ENCODE measurements at places on chromosomes 4 and X.

- DNase-seq = no peak
Observed at GRCh38 chrX:133550665-133551485, 135.6 kb upstream of the GPC4 start.

- no peak for DNase-seq
Observed at GRCh38 chr4:139735381-139736273, 70.0 kb downstream of the MGST2 start.

GRCh38 chrX:23825675-23826074 lies 42.7 kb downstream of the SAT1 start:
- no peak for DNase-seq

DNA sequence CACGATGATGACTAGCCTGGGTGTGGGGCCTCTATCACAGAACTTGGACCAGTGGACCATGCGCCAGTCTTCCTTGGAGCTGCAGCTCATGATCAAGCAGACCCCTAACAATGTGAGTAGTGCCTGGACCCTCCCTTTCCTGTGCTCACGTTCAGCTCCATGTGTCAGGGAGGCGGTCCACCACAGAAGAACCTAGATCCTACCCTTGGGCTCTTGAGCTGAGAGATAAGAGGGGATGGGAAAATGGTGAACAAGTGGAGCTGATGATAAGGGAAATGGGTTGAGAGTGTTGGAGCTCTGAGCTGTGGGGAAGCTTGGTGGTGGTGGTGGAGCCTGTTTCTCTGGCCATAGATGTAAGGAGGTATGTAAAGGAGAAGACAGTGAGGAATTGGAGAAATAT lies 13.1 kb downstream of the MED12 start:
- no peak for DNase-seq

- DNase-seq = no peak
Observed at GRCh38 chrX:135170877-135171519, at the start of gene CT55. Gene CT55 (minus strand): TSS chrX:135171398. CDS start chrX:135171171, 227 bp downstream.

GRCh38 chr4:123891881-123892280 lies 495.3 kb downstream of the SPRY1 start:
- no peak for DNase-seq

DNA sequence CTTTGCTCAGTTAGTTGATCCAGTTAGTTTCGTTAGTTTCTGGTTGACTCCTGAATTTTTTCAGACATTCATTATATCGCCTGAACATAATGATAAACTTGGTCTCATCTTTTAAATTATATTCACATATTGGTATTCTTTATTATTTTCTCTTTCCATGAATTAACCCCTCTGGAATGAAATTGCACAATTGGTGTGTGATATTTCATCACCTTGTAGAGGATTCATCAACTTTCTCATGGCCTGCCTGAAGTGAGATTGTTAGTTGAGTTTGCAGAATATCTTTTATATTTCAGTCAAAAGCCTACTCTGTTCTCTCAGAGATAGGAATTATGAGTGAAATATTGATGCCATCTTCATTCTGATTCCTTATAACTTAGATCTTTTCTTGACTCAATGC lies 1160.6 kb upstream of the AGA start:
- DNase-seq = no peak

DNA sequence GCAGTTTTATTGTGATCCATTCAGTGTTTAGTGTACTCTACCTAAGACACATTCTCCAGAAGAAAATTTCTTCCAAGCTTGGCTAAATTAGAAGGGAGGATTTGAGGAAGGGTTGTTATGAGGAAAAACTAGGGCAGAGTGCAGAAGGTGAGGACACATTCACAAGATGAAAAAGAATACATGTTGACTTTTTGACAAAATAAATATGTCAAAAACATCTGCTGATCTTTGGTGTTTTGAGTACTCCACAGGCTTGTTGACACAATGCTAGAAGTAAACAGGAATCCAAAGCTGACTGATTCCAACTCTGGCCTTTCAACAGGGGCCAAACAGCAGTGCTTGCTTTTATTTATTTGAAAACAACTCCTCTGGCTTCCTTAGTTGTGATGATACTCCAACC lies 125.8 kb upstream of the SLC7A11 start:
- no peak for DNase-seq

- DNase-seq = no peak
Observed at GRCh38 chr4:146640021-146640464, 1.4 kb downstream of the POU4F2 start.

GRCh38 chr4:120865985-120866384 lies 56.5 kb downstream of the PRDM5 start:
- no peak for DNase-seq

DNA sequence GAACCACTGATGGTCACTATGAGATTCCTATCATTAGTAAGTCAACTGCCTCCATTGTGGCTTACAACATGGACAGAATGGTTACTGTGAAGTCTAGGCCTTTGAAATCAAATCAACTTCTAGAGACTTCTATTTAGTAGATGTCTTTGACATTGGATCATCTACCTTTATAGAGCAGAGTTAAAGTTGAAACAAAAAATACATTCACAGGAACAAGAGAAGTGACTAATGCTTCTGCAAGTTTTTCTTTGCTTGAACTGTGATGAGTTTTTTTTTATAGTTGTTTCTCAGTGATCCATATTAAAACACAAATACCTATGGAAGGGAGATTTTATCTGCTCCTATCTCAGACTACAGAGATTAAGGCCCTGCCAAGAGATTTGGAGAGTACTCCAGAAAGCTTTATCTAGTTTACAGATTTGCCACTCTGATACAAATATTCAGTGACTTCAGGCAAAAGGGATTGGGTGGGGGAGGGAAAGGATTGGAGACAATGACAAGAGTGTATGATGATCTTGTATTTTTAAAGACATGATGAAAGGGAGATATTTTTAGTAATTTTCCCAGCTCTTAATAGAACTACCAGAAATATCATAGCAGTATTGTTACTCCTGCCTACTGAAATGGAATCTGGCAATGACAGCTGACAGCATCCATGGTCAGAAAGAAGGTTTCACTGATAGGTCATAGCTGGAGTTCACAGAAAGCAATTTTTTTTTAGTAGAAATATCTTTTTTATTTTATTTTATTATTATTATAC lies 16.0 kb upstream of the EPGN start:
- DNase-seq = no peak

DNA sequence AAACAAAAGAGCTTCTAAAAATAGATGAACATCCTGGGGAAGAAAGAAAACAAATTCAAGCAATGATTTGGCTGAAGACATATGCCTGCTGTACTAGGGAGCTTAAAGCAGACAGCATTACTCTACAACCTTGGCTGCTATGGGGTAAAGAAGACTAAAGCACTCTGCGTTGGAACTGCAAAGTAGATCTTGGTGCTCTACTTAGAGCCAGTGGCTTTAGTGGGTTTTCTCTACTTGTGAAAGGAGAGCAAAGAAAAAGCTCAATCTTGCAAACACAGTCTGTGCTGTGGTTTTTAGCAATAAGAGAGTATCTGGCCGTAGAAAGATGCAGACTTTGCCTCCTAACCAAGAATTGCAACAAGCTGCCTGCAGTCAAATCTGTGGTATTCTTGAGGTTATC lies 334.7 kb upstream of the NDST3 start:
- no peak for DNase-seq

GRCh38 chr4:153204247-153204671 lies at the start of gene TRIM2:
Gene TRIM2 (plus strand): TSS chr4:153204443. CDS start chr4:153204531, 88 bp downstream.
- DNase-seq = peak; percentile 94

DNA sequence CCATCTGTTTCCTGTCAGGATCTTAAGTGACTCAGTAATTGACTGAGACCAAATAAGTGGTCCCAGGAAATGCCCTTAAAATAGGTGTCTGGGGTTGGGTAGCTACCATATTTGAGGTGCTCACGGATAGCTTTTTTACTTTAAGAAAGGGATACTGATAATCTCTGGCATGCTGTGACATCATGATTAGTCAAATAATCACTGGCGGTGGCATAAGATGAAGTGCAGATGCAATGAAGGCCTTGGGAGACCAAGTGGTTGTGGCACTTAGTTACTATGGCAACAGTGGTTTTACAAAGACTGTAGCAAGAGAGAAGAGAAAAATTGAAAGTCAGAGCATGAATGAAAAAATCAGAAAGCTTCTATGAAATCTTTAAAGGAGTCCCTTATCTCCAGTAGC lies 114.5 kb upstream of the SLIT2 start:
- DNase-seq = no peak

DNA sequence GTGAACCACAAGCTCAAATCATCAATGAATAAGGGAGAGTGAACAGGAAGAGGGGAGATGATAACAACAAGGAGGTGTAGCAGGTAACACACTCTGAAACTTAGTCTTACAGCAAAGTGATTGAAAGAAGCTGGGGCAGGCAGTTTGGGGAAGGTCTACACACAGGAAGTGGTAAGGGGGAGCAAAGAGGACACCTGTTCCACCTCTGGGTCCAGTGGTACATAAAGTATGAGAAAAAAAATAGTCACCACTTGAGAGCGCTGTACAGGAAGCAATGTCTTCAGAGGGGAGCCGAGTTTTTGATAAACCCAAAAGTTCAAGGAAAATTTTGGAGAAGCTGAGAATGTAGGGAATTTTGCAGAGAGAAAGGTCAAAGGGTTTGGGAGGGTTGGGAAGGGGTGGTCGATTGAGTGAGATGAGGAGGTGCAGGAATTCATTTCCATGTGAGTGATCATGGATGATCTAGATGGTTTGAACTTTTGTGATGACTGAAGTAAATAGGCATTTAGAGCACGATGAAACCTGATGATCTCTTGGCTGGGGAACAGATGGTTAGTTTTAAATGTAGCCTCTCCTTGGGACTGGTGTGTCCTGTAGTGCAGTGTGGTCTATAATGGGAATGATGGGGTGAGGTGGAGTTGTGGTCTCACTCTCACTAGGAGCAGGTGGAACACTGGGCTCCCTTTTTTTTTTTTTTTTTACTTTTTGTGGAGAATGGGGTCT lies 142.0 kb downstream of the RBMX2 start:
- no peak for DNase-seq

GRCh38 chrX:153379971-153380581 lies 21.1 kb downstream of the PNMA6E start:
- DNase-seq = no peak

GRCh38 chr4:61923179-61923578 lies 723.1 kb downstream of the ADGRL3 start:
- no peak for DNase-seq

GRCh38 chr4:74433043-74433442 lies 11.9 kb upstream of the AREG start:
- no peak for DNase-seq

DNA sequence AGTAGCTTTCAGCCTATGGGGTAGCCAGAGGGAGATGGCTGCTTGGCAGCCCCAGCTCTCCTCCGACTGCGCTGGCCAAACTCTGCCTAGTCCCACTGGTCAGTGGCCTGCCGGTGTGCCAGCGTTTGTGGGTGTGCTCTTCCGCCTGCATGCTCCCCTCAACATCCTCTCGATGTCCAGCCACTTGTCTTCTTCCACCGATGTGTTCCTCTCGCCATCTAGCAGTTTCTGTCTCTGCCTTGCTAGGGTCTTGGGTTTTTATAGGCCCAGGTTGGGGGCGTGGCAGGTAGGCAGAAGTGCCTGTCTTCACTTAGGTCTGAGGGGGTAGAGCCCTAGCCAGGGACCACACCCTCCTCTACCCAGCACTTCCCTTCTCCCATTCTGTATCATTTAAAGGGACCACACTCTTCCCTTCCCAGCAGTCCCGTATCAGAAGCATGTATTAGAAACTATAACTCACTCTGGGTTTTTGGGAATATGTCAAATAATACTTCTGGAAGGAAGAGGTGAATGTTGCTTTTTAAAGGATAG lies 124.4 kb downstream of the KDM6A start:
- no peak for DNase-seq

- no peak for DNase-seq
Observed at GRCh38 chrX:9269134-9269533, 195.7 kb upstream of the TBL1X start.

- DNase-seq = no peak
Observed at GRCh38 chrX:31222946-31223345, 151.1 kb upstream of the FTHL17 start.

GRCh38 chr4:151760002-151760401 lies 805 bp downstream of the GATB start:
- peak; percentile 1 for DNase-seq

DNA sequence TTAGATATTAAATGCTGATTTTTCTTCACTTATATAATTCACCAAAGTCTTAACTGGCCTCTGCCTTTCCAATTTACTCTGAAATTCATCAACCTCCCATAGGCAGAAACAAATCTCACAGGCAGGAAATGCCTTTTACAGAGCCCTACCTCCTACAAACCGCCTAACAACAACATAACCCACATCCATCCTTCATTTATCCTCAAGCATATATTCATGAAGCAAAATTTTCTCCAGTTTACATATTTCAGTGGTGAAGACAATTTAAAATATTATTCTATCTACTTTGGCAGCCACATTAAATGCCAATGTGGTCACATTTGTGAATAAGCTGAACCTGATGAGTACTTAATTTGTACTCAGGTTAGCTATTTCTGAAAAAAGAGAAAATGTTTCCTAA lies 30.3 kb downstream of the SEPSECS start:
- DNase-seq = no peak

DNA sequence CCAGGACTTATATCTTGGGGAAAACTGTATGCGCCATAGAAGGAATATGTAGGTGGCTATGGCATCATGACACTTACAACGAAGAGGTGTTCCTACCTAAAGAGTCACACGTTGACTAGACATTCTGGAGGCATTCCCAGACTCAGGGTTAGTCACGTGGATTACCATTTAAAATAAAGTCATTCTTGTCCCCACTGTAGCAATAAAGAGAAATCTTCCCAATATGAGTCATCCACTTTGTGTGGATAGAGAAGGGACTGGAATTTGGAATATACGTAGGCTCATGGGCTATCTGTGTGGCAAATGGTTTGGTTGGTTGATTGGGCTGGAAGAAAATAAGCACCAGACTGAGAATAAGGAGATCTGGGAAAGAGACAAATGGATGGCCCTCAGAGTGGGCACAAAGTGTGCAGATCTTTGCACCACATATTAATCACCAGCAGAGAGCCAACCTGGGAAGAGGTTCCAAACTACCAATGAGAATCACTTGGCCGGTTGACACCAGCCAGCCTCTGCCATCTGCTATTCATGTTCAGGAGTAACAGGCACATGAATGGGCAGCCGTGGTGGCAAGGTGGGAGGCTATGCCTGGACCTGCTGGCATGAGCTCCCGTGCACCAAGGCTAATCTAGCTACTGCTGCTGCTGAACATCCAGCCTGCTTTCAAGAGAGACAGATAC lies 41.0 kb downstream of the MTNR1A start:
- DNase-seq = peak; percentile 21

- no peak for DNase-seq
Observed at GRCh38 chr4:186244835-186245234, 17.5 kb downstream of the KLKB1 start.

- DNase-seq = no peak
Observed at GRCh38 chr4:25144870-25145481, 15.3 kb downstream of the SEPSECS start.

GRCh38 chrX:39409246-39409917 lies 608.1 kb downstream of the MID1IP1 start:
- no peak for DNase-seq
